ENCODE measurements at places on chromosomes 3 and 15.
A peak's percentile ranks its signal among the peaks of the same experiment; 100 is the strongest.

DNA sequence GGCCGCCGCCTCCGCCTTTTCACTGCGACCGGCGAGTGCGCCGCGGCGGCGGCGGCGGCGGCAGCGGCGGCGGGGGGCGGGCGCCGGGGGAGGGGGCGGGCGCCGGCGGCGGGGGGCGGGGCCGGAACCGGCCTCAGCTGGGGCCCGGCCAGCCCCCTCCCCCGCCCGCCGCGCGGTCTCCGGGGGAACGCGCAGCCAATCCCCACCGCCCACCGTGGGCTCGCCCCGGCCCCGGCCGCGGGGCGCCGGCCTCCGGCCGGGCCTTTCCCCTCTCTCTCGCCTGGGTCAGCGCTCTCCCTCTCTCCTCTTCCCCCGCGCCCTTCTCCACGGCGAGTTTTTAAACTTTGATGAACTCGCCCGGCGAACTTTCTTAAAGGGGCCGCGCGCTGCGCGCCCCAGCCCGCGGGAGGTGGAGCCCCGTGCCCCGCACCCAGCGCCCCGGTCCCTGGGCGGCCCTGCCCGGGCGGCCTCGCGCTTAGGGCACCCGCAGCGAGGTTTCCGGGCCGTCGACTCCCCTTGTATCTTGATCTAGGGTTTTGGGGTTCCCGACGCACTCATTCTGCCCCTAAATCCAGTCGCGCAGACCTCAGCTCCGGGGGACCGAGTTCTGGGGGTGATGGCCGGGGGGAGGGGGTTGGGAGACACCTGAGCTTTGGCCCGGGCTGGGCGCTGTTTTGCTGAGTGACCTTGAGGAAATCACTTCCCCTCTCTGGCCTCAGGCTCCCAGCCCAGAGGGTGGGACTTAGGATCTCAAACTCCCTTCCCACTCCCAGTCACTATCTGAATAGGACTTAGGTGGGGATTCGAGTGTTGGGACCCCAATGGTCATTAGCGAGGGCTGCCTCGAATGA lies at the start of gene RBPMS2:
RBPMS2 (minus strand) TSS at position 39 of the 851 bp plus-strand sequence. CDS start 270 bp downstream, outside the sequence.
- no peak for DNase-seq

DNA sequence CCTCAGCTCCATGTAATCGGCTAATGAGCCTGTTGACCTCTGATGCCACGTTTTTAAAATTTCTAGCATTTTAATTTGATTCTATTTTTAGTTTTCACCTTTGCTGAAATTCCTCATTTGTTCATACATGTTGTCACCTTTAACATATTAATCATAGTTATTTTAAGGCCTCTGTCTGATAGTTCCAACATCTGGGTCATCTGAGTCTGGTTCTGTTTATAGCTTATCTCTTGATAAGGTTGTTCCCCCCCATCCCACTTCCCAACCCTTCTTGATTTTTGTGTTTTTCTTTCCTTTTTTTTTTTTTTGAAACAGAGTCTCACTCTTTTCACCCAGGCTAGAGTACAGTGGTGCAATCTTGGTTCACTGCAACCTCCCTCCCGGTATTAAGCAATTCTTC lies 36.4 kb downstream of the MAP2K1 start:
- DNase-seq: no peak

GRCh38 chr3:131731709-131732108 lies 228.9 kb upstream of the MRPL3 start:
- DNase-seq: no peak

DNA sequence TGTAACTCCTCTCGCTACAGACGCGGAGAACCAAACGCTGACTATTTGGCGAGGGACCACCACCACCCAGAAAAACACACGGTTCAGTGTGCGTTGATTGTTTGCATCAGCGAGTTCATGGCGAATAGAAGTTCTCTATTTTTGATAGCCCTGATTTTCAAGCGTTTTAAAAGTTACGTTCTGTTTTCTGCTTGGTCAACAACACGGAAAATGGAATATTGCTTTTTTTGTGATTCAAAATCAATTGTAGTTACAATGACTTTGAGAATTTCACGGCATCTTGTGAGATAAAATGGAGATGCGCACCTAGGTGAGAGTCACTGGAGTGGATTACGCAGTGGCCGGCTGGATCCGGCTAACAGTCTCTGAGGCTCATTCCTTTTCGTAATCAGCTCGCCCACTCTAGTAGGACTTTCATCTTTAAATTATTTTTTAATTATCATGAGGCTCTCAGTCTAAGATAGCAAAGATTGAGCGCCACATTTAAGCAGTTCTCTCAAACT lies 54.8 kb downstream of the CCDC54 start:
- DNase-seq: no peak

DNA sequence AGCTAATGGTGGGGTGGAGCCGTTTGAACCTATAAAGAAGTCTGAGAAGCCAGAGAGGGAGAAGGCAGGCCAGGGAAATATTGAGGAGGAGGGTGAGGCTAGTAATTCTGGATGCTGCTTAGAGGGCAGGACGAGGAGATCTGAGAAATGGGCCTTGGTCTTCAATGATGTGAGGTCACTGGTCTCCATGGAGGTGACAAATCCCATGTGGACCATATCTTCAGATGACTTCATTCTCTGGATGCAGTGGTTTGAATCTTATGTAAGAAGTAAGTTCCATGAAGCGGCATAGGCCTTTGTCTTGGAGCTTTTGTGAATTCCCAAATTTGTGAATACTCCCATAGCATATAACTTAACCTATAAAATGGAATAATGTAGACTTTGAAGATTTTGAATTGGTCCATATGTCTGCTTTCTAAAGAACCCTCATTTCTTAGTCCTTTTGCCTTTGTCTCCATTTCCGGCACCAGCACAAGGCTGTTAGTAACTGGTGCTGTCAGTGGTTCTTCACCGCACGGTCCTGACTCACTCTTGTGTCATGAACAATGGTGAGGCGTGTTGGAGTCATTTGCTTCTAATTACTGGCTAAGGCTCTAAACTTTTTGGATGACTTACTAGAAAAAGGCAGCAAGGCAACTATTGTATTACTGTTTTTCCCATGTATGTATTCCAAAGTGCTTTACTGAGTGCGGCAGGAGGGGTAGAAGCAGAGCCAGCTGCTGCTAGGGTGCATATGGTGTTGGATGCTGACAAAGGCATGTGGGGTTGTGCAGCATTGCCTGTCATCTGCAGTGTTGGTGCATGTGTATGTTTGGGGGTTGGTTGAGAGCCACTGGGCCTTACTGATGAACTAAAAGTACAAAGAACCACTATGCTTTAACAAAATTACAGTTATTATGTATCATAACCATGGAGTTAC lies 279.3 kb upstream of the C2CD4B start:
- DNase-seq: no peak

- DNase-seq: no peak
These were observed 211.8 kb downstream of the MCTP2 start for GRCh38 chr15:94443186-94443585.

GRCh38 chr15:35540021-35540420 lies 5.9 kb downstream of the DPH6 start:
- DNase-seq: no peak

DNA sequence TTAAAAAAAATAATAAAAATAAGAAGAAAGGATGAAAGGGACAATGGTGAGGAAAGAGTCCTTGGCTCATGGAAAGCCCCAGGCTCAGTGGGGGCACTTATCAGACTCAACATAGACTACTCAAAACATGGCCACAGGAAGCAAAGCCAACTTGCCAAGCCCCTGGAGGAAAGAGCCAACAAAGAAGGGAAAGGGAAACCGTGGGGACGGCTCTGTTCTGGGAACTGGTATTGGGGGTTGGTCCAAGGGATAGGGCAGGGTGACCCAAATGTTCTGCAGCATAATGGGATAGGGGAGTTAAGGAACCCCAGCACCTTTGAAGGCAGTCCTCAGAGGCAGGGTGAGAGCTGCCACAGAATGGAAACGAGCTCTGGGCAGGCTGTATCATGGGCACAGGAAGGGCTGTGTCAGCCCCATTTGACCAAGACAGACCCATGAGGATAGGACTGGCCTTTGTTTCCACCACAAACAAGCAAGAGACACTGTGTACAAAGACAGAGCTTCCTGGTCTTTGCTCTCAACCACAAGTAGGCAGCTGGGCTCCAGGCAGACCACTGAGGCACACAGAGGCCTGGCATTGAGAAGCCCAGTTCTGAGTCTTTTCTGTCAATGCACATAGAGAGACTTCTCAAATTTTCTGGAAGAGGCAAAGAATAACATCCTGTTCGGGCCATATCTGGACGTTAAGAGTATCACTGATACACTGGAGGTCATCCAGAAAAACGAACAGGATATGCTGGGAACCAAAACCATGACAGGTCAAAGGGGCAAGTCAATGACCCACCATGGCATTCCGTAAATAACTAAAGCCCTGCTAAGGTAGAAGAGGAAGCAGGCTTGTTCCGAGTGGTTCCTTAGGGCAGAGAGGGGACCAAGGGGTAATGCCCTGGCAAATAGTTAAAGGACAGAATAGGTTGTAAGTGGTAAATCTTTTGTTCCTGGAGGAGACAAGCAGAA lies 10.6 kb upstream of the SEMA7A start:
- DNase-seq: no peak

DNA sequence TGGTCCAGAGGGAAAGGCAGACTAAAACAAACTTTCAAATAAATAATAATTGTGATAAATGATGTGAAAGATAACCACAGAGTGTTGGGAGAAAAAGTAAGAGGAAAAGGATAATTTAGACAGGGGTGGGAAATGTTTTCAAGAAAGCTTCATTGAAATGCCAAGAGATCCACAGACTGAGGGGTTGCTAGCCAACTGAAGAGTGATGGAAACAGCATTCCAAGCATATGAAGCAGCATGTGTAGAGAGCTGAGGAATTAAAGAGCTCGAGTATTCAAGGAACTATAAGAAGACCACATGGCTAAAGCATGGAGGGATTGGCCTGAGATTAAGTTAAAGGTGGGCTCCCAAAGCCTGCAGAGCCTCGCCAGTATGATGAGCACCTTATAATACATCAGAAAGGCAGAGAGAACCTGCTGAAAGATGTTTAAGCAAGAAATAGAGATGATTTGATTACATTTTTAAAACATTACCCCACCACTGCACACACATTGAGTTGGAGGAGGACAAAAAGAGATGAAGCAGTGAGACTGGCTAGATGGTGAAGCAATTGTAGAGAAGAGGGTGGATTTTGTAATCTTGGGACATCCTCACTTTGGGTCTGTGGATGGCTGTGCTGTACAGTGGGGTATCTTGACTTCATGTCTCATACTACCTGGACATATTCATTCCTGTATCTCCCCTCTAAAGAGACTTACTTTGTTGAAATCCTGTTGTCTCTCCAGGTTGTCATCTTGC lies 100.8 kb downstream of the STAC start:
- DNase-seq: no peak

DNA sequence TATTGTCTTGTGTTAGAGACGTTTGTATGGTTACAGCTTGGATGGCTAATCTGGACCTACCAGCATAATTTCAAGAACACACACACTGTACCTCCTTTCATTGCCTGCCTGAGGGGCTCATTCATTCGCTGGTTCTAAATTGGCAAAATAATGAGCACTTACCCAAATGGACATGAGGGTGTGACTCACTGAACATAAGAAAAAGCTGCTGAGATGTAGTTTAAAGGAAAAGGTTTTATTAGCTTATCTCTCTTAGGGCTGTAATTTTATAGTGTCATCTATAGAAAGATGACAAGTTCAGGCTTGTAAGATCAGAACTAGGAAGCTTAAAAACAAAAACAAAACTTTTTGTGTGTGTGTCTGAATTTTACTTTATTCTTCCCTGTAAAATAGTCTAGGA lies 120.7 kb upstream of the WNT7A start:
- no peak for DNase-seq

- DNase-seq: no peak
These were observed 275.9 kb downstream of the FAM43A start for GRCh38 chr3:194961571-194961970.

DNA sequence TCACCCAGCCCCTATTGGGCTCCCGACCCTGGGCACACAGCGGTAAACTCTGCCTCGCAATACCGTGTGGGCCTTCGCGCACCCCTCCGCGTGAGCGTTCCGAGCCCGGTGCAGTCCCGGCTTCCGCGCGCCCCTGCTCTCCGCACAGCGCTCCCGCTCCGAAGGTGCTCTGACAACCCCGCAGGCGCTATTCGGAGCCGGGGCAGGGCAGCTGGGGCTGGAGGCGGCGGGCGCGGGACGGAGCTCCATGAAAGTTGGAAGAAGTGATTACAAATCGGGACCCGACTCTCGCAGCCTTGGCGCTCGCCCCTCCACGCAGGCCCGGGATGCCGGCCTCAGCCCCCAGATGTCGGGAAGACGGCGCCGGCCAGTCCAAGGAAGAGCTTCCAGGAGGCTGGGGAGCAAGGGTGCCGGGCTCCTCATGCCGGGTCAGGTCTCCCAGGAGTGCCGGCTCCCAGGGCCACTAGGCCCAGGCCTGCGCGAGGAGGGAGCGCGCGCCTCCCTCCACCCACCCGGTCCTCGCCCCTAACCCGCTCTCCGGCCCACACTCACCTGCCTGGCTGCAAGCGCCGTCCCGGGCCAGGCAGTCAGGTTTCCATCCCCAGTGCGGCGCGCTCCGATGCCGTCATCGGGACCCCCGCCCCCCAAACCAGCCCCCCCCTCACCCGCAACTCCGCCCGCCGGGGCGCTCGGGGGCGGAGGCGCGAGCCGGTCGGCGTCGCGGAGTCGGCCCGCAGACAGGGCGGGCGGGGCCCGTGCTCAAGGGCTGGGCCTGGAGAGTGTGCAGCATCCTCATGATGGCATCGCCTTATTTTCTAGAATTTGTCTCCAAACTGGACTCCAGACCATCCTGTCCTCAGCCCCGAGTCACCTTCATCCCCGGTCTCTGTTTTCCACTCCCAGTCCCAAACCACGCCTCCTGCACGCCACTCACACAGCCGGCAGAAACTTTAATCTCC lies at the start of gene KIF7:
KIF7 (minus strand) TSS at position 621 of the 959 bp plus-strand sequence. CDS start 2,537 bp downstream, outside the sequence.
- DNase-seq: no peak

DNA sequence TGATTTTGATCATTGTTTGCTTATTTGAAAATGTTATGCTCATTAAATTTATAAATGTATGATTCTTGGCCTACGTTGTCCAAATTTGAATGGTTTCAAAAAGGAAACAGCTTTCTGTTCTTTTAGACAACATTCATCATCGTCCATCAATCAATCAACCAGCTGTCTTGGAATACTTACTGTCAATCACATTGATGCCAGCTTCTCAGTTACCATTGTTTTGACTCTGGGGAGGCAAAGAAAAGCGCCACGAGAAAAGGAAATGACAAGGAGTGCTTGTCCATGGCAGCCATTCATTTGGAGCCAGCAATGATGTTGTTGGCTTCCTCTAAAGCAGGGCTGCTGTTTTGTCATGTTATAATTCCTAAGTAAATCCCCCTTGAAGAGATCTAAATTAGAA lies 62.2 kb upstream of the TP63 start:
- no peak for DNase-seq

DNA sequence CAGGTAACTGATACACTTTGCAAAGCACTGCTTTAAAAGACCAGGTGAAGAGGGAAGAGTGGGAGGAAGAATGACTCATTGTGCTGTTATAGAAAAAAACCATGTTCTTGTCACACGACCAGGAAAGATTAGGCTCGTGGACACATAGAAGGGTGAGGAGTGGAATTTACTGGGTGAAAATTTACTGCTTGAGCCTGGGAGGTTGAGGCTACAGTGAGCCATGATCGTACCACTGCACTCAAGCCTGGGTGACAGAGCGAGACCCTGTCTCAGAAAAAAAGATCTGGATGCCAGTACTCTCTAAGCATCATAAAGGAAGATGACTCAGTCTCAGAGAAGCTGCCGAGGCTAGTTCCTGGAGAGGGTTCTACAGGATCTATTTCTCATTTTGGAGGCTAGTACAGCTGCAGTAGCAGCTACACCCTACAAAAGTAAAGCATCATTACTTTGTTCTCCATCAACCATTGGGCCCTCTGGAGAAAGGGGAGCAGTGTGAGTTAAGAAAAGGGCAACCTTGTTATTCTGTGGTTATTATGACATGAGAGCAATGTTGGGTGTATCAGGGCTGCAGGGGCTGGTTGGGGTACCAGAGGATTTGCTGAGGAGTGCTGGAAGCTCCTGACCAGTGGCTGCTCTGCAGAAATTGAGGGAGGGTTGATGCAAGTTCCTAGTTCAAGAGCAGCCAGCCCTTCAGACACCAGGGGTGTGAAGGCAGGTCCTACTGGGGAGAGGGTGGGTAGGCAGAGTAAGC lies 75.4 kb downstream of the CMTM8 start:
- DNase-seq: peak; percentile 32

Measured in activated CD4-positive, alpha-beta T cell treated with anti-CD3 and anti-CD28 coated beads for 4 hours (primary cell).